ENCODE measurements at places on chromosomes 2 and 18.

GRCh38 chr2:152647552-152647951 lies 69.7 kb downstream of the PRPF40A start:
- DNase-seq: no peak

- no peak for DNase-seq
Measured at GRCh38 chr2:8009010-8009597, 672.8 kb upstream of the ID2 start.

GRCh38 chr2:54332386-54332785 lies 76.4 kb upstream of the TSPYL6 start:
- DNase-seq: no peak

- no peak for DNase-seq
Measured at GRCh38 chr2:130287656-130288026, 55.1 kb upstream of the IMP4 start.

DNA sequence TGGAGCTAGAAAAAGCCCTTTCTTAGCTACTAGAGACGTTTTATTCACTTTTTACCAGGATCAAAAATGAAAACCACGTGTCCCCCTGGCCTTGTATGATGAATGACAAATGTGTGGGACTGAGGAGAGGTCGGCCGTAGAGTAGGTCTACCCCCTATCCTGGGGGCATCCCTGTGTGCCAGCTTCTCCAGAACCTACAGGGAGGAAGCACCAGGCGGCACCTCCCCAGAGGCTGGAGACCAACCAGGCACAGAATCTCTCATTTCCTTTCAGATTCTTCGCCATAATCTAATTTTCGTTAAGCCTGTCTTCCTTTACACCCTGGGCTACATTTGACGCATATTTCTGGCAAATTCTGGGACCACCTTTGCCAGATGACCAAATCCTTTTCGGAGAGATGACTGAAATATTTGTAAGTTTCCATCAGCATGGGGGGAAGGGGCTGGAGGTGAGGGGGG lies 15.9 kb downstream of the TWIST2 start:
- DNase-seq: no peak

GRCh38 chr2:54638774-54639187 lies 84.7 kb upstream of the EML6 start:
- no peak for DNase-seq

GRCh38 chr18:48500517-48500916 lies 38.3 kb upstream of the CTIF start:
- DNase-seq: no peak

DNA sequence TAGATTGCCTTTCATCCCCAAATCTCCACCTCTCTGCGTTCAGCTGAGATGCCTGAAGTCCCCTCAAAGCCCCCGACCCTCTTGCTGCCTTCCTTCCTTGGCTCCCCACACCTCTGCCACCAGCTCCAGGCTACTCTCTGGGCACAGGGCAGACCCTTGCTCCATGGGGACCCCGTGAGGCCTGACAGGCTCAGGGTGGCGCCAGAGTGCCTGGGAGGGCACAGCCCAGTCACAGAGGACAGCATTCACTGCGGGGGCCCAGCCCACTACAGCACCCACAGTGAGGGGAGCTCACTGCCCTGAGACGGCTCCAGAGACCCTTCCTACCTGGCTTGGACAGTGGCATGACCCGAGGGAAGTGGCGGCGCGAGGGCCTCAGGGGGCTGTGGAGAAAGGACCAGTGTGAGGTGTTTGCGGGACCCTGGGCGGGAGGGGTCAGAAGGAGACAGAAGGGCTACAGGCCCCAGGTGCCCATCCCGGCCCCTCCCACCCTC lies 51.0 kb downstream of the AQP12A start:
- no peak for DNase-seq

DNA sequence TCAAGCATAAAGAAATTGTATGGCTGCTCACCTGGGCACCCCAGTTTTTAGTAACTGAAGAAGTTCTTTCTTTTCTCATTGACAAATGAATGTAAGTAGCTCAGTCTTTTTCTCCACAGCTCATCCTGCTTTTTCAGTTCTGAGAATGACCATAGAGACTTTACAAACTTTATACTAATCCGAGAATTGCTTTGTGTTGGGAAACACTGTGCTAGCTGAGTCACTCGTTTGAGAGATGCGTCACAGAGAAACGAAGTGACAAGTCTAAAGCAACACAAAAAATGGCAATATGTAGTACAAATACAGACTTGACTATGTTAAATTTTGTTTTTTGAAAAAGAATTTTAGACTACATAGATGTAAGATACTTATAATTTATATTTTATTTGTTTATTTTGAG lies 9.0 kb downstream of the LRRTM4 start:
- peak; percentile 30 for DNase-seq

DNA sequence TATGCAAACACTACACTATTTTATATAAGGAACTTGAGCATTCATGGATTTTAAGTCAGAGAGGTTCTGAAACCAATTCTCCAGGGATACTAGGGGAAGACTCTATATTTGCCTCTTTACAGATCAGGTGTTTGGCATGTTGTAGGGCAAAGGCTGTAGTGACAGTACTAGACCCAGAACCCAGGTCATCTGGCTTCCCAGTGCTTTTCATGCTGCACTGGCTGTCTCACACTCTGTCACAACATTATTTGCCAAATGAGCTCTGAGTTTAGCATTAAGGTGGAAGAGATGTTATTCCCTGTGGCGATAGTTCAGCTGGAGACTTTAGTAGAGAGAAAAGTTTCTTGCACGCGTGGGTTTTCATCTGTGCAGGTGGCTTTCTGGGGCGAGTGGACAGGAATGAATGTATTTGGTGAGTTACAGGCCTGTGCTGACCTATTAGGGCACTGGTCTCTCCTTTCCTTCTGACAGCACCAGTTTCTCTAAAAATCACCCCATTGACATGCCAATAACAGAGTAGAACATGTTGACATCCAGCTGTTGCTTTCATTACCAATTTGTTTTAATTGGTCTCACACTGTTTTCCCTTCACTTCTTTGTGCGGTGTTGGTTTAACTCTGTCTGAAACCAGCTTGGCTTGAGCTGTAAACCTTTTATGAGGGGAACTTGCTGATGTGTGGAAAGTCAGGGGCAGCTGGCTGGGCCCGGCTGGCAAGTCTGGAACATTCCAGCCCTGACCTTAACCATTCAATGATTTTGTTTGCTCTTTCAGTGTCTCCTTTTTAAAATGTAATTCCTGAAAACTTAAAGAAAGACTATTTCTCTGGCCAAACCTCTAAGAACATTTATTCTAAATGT lies 643.0 kb upstream of the FAM98A start:
- no peak for DNase-seq

DNA sequence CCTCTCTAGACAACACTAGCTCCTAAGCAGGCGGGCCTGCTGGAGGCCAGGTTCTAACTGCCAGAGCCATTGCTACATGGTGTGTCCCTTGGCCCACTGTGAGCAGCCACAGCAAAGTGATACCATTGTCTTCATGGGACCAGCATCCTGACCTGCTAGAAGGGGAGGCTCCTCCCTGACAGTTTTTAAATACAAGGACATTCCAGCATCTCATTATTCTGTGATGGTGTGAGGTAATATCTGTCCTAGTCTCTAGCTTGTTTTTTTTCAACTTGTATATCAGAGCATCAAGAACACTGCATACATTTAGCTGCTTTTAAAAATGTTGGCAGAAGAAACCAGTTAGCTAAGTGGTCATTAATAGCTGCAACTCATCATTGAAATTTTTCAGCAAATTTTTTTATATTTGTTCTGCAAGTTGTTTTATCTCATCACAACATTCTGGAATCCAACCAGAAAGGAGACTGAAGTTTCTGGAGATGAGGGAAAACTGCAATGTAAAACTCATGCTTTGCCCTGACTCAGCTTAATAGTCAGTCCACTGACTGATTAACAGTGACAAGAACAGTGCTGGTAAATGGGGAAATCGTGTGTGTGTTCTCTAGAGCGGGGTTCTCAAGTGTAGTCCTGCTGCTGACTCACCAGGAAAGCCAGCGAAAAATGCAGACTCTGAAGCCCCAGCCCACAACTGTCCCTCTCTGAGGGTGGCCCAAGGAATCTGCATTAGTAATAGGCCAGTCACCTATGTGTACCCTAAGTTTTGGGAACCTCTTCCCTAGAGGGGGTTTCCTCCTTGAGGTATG lies 17.8 kb downstream of the MAPRE3 start:
- DNase-seq: peak; percentile 43

DNA sequence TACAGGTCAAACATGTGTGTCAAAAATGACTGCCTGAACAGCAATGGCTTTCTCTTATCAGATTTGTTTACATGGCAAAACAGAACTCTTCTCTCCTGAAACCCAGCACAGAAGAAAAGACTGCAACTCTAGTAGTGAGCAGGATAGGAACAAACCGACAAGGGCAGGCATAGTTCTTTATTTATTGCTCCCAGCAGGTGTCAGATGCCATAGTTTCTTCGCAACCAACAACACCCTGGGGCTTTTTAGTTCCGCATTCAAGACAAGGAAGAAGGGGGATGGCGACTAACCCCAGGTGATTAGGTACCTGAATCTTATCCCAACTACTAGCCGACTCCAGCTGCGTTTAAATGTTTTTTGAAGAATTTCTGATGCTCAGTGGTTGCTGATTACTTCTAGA lies 367.5 kb upstream of the FIGN start:
- no peak for DNase-seq

- no peak for DNase-seq
Measured at GRCh38 chr2:30351116-30351515, 95.9 kb upstream of the LCLAT1 start.

DNA sequence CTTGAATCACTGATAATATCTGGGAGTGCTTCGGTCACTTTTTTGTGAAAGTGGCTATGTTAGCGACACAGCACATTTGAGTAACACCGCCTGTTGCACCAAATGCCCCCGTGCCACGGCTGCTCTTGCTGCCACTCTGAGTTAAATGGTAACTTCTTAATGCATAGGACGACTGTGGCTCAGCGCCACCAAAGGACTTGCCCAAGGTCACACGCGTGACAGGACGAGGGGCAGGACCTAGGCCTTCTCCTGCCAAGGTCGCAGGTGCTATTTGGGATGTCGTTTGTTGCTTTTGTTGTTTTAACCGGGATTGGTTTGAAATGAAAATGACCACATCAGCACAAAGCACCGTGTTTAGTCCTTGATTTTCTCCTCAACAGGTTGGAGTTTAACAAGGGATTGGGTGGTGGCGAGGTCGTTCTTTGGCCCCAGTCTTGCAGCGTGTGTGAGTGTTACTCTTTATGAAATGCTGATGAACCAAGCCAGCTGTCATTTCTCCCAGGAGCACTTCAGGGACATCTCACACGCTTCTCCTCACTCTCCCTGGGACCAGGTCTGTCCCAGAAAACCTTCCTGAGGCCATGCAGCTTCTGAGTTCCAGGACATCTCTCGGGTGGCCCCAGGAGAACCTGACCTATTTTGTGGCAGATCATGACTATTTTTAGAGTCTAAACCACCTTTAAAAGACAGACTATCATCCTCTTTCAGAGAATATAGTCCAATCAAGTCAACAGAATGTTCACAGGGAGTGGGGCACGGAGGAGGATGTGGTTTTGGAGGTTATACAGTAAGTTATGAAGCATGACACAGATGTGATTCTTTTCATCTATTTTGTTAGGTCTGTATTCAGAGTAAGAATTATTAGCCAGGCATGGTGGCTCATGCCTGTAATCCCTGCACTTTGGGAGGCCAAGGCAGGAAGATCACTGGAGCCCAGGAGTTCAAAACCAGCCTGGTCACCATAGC lies 49.9 kb downstream of the MTCL1 start:
- no peak for DNase-seq
